Uterus (tissue), 4 donors: ENCODE measurements at places on chromosomes 3 and 15. TPM values are rescaled to one million over a fixed set of nuclear protein-coding genes. Genes with fewer than 3 reads are reported as not detected.
A peak's percentile ranks its signal among the peaks of the same experiment; 100 is the strongest.

- H3K4me3 ChIP-seq = no peak overlapping the region
- no peak for DNase-seq
- H3K27me3 ChIP-seq = no peaks in the 10 kb centered on the region
- H3K4me1 ChIP-seq = no peaks in the 10 kb centered on the region
Observed at GRCh38 chr15:30924353-30924752, 20.6 kb downstream of the FAN1 start.

Gene RASGRF1
- total RNA-seq = 3.4 TPM

GRCh38 chr3:188567478-188568195, 413.7 kb downstream of the LPP start:
- H3K27ac ChIP-seq = no peak overlapping the region
- DNase-seq = no peak
- no peak overlapping the region for H3K4me3 ChIP-seq
- no peaks in the 10 kb centered on the region for H3K27me3 ChIP-seq

DNA sequence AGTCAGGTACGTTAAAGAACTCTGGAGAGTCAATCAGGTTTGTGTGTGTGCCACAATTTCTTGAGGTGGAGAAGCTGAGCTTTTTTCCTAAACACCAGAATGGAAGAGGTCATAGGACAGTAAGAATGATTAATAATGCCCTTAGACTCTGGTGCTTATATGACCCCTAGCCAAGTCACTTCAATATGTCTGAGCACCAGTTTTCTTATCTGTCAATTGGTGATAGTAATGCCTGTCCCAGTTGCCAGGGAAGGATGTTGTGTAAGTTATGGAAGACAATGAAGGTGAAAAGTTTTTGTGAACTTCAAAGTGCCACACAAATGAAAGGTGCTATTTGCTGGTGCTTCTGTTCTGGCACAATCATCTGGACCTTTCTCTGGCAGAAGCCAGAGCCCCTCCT, 22.2 kb upstream of the DLG1 start:
- H3K4me3 ChIP-seq = no peak overlapping the region
- H3K27ac ChIP-seq = no peak overlapping the region
- no peak for DNase-seq

Gene ATP8B4
- 112 TPM for total RNA-seq

DNA sequence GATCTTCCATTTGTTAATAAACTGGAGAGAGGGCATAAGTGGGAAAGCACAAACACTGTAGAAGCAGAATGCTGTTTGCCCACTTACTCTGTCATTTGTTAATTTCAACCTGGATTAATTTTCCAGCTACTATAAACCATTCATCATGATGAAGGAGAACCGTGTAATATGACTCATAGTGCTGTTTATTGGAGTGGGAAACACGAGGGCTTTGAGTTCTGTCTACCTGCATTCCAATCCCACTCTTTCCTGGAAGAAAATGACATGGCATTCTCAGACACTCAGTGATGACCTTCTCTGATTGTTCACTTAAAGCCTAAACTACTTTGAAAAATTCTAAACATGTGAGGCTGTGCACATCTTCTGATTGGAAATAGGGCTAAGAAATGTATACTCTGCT, 826.7 kb downstream of the AGBL1 start:
- no peaks in the 10 kb centered on the region for H3K4me1 ChIP-seq
- H3K4me3 ChIP-seq = no peak overlapping the region
- H3K27ac ChIP-seq = no peak overlapping the region

Gene CD200R1
- 5.7 TPM for total RNA-seq

GRCh38 chr3:111539351-111540331, 2.4 kb upstream of the CD96 start:
- H3K27me3 ChIP-seq = no peaks in the 10 kb centered on the region
- no peaks in the 10 kb centered on the region for H3K4me1 ChIP-seq
- H3K27ac ChIP-seq = no peak overlapping the region
- H3K4me3 ChIP-seq = no peak overlapping the region
- DNase-seq = no peak

DNA sequence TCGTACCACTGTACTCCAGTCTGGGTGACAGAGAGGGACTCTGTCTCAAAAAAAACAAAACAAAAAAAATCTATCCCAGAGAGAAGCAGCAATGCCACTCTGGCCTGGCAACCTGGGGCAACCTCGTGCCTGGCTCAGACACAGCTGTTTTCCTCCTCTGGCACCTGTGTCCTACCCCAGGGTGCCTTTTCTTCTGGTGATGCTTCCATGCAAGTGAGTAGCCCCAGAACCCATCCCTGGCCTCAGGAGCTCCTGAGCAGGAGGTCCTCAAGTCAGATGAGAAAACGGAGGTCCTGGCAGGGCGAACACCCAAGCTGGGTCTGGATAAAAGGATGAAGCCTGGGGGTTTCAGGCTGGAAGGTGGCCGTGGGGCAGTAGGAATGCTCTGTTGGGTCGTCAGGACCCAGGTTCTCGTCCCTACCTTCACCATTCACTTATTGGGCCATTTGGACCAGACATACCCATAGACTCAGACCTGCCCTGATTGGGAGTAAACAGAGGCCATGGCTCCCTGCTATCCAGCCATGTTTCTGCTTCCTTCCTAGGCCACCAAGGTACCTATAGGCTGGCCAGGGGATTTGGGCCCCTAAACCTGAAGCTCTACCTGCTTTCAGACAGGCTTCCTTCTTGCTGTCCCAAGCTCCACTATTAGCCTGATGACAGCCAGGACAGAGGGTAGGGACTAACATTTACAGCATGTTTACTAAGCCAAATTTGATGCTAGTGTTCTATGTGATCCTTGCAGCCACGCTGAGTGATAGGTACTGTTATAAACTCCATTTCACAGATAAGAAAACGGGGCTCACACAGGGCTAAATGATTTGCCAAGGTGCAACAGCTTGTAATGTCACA, 102.2 kb downstream of the DAPK2 start:
- H3K4me1 ChIP-seq = no peaks in the 10 kb centered on the region
- no peaks in the 10 kb centered on the region for H3K27me3 ChIP-seq
- no peak overlapping the region for H3K4me3 ChIP-seq
- DNase-seq = no peak
- no peaks in the 10 kb centered on the region for H3K36me3 ChIP-seq

DNA sequence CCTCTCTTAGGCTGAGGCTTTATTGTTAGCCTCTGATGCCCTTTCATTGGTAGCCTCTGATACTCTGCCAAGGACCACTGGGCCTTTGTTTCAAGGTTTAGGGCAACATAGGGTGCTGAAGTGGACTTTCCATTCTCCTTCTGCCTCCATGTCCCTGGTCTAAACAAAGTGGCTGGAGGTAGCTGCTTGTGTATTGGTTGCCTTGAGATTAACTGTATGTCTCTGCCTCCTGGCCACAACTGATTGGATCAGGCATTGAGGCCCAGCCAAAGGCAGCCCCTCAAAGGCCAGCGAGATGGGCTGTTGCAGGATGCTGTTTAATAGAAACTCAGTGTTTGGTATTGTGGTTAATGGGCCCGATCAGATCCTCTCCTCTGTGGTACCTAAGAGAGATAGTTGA, 77.9 kb upstream of the PRR23C start:
- no peak overlapping the region for H3K4me3 ChIP-seq
- no peak for DNase-seq
- H3K4me1 ChIP-seq = no peaks in the 10 kb centered on the region
- H3K27me3 ChIP-seq = no peaks in the 10 kb centered on the region
- no peaks in the 10 kb centered on the region for H3K36me3 ChIP-seq
- H3K27ac ChIP-seq = no peak overlapping the region

GRCh38 chr3:129016356-129016719, 15.2 kb downstream of the EFCC1 start:
- H3K36me3 ChIP-seq = no peaks in the 10 kb centered on the region
- DNase-seq = no peak
- H3K4me1 ChIP-seq = no peaks in the 10 kb centered on the region
- no peaks in the 10 kb centered on the region for H3K27me3 ChIP-seq
- H3K27ac ChIP-seq = peak overlapping the region; percentile 71
- H3K4me3 ChIP-seq = no peak overlapping the region

Gene GOLGA6D
- total RNA-seq = not detected

Gene GOLGA6L4
- total RNA-seq = 7.4 TPM

GRCh38 chr15:44427756-44428724, 611 bp downstream of the CTDSPL2 start:
- H3K27ac ChIP-seq = peak overlapping the region; percentile 96
- DNase-seq = no peak
- no peaks in the 10 kb centered on the region for H3K27me3 ChIP-seq

- H3K36me3 ChIP-seq = no peaks in the 10 kb centered on the region
- H3K27me3 ChIP-seq = no peaks in the 10 kb centered on the region
- no peak overlapping the region for H3K27ac ChIP-seq
- no peak for DNase-seq
Observed at GRCh38 chr3:156368189-156368588, 186.7 kb downstream of the SSR3 start.

DNA sequence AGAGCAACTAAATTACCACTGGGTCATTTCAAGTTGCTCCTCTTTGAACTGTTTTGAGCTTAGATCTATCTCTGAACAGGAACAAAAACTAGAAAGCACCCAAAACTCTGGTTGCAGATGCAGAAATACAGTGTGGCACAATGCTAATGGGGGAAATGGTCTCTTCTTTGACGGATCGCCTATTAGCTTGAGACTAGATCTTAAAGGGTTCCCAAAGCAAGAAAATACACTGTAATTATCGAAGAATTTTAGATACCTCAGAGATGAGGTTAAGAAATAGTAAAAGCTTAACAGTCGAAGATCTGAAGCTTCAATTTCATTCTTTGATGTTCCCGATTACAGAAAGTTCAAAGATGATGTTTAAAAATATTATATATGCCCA, 818 bp downstream of the PPP1R2 start:
- H3K27ac ChIP-seq = peak overlapping the region; percentile 88
- peaks cover 10% of the 10 kb centered on the region for H3K4me1 ChIP-seq
- DNase-seq = no peak
- no peaks in the 10 kb centered on the region for H3K36me3 ChIP-seq
- no peaks in the 10 kb centered on the region for H3K27me3 ChIP-seq
- H3K4me3 ChIP-seq = peak overlapping the region; percentile 98

GRCh38 chr3:73098873-73099272, 37.4 kb downstream of the EBLN2 start:
- H3K4me3 ChIP-seq = no peak overlapping the region
- H3K27me3 ChIP-seq = no peaks in the 10 kb centered on the region
- no peak overlapping the region for H3K27ac ChIP-seq
- DNase-seq = no peak

DNA sequence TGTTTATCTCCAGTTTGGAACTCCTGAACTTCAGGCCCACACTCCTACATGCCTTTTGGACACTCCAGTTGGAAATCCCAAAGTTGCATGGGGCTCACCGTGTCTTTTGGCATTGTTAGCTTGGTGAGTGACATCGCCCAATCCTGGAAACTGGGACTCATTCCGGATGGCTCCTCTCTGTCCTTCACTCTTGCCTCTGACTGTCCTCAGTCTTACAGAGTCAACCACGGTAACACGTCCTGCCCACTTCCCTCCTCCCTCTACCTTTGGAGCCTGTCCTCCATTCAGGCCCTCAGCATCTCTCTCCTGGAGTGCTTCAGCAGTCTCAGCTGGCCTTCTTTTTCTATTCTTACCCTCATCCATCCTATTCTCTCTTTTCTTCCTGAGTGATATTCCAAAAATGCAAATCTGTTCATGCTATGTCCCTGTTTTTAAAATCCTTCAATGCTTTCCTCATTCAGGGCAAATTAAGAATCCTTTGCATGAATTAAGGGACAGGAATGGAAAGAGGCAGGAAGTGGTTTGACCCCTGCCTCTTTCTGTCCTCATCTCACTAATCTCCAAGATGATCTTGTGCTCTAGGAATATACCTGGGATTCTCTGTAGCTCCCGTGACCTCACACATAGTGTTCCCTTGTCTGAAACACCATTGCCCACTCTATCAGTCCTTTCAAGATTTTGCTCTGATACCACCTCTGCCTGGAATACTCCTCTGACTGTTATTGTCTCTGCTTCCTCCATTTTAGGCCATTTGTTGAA, 42.5 kb downstream of the LPP start:
- no peaks in the 10 kb centered on the region for H3K36me3 ChIP-seq
- peak overlapping the region; percentile 7 for H3K27ac ChIP-seq
- H3K4me3 ChIP-seq = no peak overlapping the region

DNA sequence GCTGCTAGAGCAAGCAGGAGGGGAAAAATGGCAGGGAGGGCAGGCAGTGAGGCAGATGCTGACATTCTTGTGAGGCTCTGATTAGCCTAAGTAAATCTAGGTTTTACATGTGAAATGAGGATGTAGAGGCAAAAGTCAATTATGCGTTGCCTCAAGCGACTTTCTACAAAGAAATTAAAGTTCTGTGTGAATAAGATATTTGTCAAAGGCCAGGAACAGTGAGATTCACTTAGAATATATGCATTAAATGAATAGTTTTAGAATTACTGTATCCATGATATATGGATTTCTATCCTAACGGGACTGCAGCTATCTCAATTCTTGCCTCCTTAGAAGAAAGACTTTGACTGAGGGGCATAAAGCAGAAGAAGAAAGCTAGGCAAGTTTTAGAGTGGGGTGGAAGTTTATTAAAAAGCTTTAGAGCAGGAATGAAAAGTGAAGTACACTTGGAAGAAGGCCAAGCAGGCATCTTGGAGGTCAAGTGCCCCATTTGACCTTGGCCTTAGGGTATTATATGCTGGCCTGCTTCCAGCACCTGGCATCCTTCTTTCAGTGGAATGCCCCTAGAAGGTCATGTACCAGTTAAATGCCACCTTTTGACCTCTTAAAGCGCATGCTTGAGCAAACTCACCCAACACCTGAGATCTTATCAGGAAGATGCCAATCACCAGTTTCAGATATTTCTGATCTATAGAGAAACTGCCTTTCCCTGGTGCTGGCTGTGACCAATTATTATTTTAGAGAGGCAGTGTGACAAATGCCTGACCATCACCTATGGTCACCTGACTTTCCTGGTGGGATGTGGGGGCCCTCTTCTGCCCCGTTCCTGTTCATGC, 38.2 kb downstream of the OSTN start:
- H3K4me1 ChIP-seq = no peaks in the 10 kb centered on the region
- no peak for DNase-seq
- H3K27me3 ChIP-seq = no peaks in the 10 kb centered on the region
- no peaks in the 10 kb centered on the region for H3K36me3 ChIP-seq
- H3K27ac ChIP-seq = no peak overlapping the region

DNA sequence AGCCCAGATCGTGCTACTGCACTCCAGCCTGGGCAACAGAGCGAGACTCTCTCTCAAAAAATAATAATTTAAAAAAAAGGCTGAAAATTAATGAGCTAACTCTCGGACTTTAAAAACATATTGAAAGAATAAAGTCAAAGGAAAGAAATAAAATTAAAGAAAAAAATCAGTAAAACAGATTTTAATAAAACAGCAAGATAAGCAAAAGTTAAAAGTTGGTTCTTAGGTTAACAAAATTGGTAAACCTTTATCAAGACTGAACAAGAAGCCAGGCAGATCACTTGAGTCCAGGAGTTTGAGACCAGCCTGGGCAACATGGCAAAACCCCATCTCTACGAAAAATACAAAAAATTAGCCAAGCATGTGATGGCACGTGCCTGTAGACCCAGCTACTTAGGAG, 20.7 kb downstream of the TRPM7 start:
- no peak overlapping the region for H3K27ac ChIP-seq
- no peak overlapping the region for H3K4me3 ChIP-seq
- no peaks in the 10 kb centered on the region for H3K36me3 ChIP-seq

- no peaks in the 10 kb centered on the region for H3K36me3 ChIP-seq
- H3K4me3 ChIP-seq = no peak overlapping the region
- no peak overlapping the region for H3K27ac ChIP-seq
Observed at GRCh38 chr3:127650236-127650635, 21.3 kb downstream of the PODXL2 start.
